ENCODE measurements at places on chromosomes 6 and 20.

DNA sequence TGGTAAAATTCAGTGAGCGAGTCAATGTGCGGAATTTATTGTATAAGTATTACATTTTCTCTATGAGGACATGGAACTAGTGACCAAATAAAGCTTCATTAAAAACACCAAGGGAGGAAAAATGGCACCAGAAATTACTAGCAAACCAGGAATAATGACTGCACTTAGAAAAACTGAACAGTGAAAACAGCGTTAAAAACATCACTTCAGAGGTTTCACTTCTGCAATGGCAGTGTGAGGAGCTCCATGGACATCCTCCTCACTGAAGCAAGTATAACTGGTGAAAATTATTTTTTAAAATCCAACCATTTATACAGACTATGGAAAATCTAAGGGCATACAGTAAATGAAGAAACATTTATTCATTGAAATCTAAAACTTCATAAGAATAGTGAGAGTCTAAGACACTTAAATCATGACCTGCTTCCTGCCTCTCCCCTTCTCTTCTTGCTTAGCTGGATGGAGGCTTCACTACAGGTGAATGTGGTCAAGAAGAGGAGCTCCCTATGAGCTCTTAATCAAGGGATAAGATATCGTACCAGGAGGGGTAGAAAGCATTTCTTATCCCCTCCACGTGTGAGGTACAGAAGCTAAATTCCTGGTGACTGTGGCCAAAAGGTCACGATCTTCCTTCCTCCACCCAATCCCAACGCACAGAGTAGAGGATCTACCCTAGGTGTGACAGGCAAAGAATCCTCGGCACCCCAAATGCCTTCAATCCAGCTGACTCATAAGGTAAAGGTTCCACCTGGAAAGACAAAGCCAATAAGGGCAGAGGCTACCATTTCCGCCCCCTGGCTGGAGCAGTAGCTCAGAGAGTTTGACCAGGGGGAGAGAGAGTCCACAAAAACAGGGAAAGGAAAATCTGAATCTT, 12.3 kb upstream of the ASF1A start:
- DNase-seq: no peak

DNA sequence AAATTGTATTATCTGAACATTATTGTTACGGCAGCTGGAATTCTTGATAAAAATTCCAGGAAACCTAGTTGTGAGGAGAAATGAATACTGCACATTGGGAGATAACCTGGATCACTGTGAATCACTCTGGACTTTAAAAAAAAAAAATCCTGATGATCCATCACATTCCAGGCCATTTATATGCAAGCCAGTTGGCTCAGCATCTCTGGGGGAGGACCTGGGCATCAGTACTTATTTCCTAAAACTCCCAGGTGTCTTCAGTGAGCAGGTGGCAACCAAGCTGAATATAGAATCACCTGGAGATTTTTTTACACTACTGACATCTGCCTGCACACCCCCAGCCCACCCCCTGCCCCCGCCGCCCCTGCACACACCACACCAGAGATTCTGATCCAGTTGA, 39.1 kb upstream of the SIRT5 start:
- DNase-seq: no peak

- no peak for DNase-seq
Measured at GRCh38 chr20:18686696-18687095, 98.8 kb downstream of the DTD1 start.

- DNase-seq: no peak
Measured at GRCh38 chr20:52937591-52938100, 34.5 kb upstream of the TSHZ2 start.

- DNase-seq: no peak
Measured at GRCh38 chr6:105121981-105122380, 57.8 kb downstream of the POPDC3 start.

- DNase-seq: no peak
Measured at GRCh38 chr6:24933868-24934401, 1.8 kb downstream of the RIPOR2 start.

DNA sequence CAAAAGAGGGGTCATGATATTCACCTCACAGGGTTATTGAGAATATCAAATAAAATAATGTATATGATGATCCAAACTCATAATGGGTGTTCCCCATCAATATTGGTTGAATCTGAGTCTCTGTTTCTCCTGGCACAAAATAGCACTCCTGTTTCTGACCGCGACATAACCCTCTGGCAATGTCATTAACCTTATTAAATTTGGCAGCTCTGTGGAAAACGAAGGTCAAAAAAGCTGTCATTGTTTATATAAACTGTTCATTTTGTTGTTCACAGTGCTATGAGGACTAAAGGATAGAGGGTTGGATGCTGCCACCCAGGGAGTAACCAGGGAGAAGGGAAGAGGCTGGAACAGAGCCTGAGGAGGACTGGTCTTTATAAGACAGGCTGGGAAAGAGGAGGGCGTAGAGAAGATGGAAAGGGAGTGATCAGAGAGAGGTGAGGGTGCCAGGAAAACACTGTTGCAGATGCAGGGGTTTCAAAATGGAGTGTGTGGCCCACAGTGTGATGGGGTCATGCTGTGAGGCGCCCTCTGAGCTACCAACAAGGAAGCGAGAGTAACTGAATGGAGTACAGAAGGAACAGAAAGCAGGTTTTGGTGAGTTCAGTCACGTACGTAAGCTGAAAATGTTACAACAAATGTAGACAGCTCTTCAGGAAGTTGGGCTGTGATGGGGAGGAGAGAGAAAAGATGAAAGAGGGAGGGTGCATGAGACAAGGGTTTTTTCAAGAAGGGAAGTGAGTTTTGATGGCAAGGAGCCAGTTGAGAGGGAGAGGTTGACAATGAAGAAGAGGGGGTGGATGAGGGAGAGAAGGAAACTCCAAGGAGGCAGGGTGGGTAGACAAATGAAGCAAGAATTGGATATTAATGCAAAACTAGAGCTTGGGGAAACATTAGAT, 251.6 kb upstream of the TAB2 start:
- no peak for DNase-seq

- no peak for DNase-seq
Measured at GRCh38 chr6:125953502-125953875, 3.1 kb upstream of the HINT3 start.

DNA sequence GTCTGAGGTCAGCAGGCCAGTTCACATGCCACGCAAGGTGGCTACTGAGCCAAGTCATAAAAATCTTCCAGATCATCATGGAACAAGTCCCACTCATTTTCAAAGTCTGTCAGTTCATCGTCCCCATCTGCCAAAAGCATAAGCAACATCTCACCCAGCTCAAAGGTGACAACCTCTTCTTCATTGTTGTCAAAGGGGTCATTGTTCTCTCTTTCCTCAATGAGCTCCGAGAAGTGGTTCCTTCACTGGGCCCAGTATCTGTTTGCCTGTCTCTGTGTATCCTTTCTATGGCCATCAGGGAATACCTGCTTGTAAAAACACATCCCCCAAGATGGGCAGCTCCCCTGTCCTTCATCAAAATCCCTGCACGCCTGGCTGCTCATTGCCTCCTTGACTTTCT, 49.5 kb downstream of the ZNF334 start:
- no peak for DNase-seq

DNA sequence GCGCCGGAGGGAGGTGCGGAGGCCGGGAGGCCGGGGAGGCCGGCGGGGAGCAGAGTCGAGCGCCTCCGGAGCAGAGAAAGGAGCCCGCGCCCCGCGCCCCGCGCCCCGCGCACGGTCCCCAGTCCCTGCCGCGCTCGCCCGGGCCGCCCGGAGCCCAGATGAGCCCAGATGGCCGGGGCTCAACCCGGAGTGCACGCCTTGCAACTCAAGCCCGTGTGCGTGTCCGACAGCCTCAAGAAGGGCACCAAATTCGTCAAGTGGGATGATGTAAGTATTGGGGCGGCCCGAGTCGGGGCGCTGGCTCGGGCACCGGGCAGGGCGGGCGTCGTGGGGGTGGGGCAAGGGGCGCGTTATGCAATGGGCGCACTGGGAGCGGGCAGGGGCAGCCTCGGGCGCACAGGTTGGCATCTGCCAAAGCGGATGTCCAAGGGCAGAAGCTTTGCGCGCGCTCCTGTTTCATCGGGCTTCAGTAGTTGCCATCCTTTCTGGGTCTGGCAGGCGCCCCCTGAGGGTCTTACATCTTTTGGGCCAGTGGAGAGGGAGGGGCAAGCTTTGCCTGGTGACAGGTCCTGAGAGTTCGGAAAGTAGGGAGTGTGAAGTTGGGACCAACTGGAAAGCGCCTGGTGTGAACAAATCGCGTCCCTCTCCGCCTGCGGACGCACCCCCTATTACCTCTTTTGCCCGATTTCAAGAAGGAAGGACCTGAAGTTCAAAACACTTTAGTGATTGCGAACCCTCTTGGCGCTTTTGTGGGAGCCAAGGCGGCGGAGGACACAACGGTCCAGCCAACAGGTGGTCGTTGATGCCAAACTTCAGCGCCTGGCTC, 631 bp downstream of the PLCB1 start:
- DNase-seq: no peak

DNA sequence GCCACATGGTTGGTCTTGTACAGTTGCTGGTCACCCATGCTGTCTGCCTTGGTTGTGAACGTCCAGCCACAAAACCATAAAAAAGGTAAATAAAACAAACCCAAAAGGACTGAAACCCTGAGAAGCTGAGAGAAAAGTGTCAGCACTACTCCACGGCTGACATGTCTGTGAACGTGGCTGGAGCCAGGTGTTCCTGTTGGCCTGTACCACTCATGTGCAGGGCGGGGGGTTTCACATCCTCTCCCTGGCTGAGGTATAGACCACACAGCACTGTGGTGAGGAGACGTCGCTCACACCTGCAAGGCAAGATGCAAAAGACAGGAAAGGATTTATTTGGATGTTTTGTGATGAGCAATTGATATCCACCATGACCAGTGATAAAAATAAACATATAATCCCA, 51.9 kb upstream of the MRPS10 start:
- no peak for DNase-seq

DNA sequence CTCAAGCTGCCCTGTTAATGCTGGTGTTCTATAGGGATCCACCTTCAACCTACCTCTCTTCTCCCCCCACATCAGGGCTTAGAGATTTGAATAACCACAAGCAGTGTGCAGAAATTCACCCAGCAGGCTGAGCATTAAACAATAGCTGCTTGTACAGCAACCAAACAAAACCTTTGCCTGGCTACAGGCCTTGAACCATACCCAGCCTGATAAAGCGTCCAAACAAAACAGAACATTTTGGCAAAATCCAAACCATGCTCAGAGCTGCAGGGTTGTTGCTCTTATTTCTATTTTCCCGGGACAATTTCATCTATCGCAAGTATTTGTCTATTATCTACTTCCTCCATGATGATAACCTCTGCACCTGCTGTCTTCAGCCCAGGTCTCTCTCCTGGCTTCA, 142.3 kb downstream of the UNC5CL start:
- DNase-seq: no peak

DNA sequence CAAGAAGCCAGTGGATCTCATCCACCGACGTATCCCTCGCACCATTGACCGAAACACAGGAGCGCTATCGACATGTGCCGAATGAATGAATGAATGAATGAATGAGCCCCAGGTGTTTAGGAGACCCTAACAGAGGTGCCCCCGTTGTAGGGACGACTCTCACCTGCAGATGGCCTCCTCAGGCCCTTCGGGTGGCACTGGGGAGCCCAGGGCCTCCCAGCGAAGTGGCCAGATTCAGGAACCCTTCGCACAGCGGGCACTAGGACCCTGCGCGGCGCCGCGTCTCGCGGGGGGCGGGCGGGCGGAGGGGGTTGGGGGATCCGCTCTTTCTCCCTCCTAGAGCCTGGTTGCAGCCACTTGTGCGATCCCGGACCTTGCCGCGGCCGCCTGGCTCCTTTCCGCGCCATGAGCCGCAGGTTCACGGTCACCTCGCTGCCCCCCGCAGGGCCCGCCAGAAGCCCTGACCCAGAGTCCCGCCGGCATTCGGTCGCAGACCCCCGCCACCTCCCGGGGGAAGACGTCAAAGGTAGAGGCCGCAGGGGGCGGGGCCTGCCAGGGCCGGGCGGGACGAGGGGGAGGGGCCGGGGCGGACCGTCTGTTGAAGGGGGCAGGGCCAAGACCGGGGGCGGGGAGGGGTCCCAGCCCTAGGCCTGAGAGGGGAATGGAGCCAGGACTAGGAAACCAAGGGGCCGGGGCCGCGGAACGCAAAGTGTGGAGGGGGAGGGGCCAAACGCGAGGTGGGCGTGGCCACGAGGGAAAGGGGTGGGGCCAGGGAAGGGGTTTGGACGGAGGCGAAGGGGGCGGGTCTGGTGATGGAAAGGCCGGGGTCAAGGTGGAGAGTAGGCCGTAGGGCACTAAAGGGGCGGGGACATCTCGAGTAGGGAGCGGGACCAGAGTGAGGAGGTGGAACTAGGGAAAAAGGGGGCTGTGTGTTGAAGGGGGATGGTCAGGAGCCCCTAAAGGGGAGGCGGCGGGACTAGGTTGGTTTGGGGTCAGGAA, 7.4 kb upstream of the SLC12A5 start:
- peak; percentile 40 for DNase-seq

DNA sequence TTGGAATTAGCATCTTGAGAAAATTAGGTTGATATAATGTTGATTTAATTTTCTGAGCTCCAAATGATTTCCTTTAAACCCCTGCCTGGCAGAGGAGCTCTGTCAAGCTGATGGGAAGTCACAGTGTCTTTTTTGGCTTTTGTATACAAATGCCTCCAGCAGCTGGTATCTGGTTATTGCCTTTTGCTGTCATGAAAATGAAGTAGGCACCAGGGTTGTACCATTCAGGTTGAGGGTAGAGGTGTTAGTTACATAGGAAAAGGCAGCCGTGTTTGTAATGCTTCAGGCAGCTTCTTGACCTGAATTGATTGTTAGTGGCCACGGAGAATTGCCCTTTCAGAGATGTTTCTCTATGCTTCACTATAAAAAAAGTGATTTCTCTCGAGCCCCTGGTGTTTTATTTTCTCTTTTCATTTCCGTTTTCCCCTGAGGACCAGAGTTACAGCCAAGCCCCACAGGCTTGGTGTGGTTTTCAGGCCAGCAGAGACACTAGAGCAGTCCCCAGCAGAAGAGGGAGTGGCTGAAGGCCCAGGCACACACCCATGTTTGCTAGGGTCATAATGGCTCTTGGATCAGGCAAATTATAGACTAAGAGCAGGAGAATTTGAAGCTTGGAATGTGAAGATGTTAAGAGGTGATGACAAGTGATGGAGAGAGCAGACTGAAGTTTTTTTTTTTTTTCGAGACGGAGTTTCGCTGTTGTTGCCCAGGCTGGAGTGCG, 21.6 kb downstream of the CMTR1 start:
- DNase-seq: no peak

- no peak for DNase-seq
Measured at GRCh38 chr20:50874758-50875665, 56.2 kb downstream of the ADNP start.

GRCh38 chr6:135229996-135230395, 48.9 kb downstream of the MYB start:
- no peak for DNase-seq

- DNase-seq: no peak
Measured at GRCh38 chr20:44684047-44684967, 30.9 kb upstream of the CCN5 start.

GRCh38 chr20:23686046-23686750, 2.6 kb downstream of the CST4 start:
- no peak for DNase-seq

- DNase-seq: no peak
Measured at GRCh38 chr6:110776413-110776812, 38.9 kb downstream of the CDK19 start.
